ENCODE measurements at places on chromosomes 6 and 20. TPM values are rescaled to one million over a fixed set of nuclear protein-coding genes. Genes with fewer than 3 reads are reported as not detected.

The CST2 gene
- total RNA-seq = not detected

The NEURL2 gene
- total RNA-seq = 4.6 TPM

The PMEPA1 gene
- total RNA-seq = 16.1 TPM

The MUCL3 gene
- not detected for total RNA-seq

The OOEP gene
- total RNA-seq = not detected

The GRIK2 gene
- 139 TPM for total RNA-seq

The COX4I2 gene
- not detected for total RNA-seq

The MUC21 gene
- not detected for total RNA-seq

The WFDC13 gene
- not detected for total RNA-seq

The KIZ gene
- 15.7 TPM for total RNA-seq

The BPIFB4 gene
- not detected for total RNA-seq

The GPLD1 gene
- 21.2 TPM for total RNA-seq

The DAAM2 gene
- total RNA-seq = 30.4 TPM

The SLC12A5 gene
- 113 TPM for total RNA-seq

The TSHZ2 gene
- 22.1 TPM for total RNA-seq

The SERAC1 gene
- 25.8 TPM for total RNA-seq

The TSPO2 gene
- total RNA-seq = not detected

The BMP7 gene
- 23.3 TPM for total RNA-seq

The ANKRD6 gene
- total RNA-seq = 66.2 TPM

The ECT2L gene
- 1.2 TPM for total RNA-seq

The RIPOR2 gene
- 33.4 TPM for total RNA-seq

The C20orf202 gene
- 0.46 TPM for total RNA-seq

The MPC1 gene
- 59.3 TPM for total RNA-seq
